ENCODE measurements at places on chromosomes 6 and 20.

GRCh38 chr20:16462711-16463110, 110.5 kb downstream of the KIF16B start:
- DNase-seq, result no peak

DNA sequence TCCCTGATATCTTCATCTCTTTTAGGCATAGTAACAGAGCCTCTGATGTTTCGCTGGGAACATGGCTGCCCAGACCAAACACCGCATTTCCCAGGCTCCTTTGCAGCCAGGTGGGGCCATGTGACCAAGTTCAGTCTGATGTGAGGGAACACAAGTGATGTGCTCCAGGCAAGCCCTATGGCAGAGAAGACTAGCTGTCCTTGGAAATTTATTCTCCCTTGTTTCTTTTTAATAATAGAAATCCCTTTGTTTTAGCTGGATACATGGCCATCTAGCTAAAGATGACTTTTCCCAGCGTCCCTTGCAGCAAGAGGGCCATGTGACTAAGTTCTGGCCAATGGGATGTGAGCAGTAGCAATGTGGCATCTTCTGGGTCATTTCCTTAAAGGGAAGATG, 30.8 kb downstream of the SLC2A10 start:
- no peak for DNase-seq

DNA sequence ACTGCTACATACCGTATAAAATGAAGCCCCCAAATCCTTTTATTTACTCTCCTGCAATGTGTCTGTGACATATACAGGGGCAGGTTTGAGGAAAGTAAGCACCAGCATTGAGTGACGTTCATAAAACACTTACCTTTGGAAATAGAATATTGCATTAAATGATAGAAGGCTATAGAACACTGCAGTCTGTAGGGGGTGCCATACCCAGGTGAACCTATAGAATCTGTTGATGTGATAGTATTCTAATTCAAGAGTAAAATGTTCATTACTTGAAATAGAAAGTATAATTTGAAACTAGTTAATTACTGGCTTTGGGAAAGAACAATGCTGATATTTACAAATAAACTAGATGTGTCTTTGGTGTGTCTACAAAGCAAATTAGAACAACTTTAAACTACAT, 47.0 kb upstream of the PRL start:
- DNase-seq, result no peak

- no peak for DNase-seq
Measured at GRCh38 chr20:14790190-14790589, 452.8 kb upstream of the FLRT3 start.

Measured in activated naive CD8-positive, alpha-beta T cell treated with anti-CD3 and anti-CD28 coated beads, Interleukin-2, amount 50 U/mL, for 16 hours (primary cell).